ENCODE measurements at places on chromosomes 11 and 22.

- peak; percentile 74 for DNase-seq
These were observed 95.5 kb upstream of the PARVA start for GRCh38 chr11:12281571-12282478.

GRCh38 chr11:47270331-47271271 is 668 bp downstream of the MADD start:
- DNase-seq: no peak

DNA sequence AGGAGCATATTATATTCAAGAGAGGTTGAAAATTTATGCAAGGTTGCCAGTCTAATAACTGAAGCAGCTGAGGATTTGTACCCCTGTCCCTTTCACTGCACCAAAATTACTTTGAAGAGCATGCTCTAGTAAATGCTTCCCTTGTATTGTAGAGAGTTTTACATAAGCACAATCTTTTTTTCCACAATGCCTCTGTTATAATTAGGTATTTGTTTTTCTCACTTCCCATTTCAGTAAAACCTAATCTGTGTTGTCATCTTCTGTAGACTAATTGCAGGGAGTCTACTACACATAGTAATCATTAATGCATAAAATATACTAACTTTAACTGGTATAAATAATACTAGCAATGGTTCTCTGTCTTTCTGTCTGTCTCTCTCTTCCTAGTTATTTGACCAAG is 718.4 kb upstream of the ANO5 start:
- no peak for DNase-seq

DNA sequence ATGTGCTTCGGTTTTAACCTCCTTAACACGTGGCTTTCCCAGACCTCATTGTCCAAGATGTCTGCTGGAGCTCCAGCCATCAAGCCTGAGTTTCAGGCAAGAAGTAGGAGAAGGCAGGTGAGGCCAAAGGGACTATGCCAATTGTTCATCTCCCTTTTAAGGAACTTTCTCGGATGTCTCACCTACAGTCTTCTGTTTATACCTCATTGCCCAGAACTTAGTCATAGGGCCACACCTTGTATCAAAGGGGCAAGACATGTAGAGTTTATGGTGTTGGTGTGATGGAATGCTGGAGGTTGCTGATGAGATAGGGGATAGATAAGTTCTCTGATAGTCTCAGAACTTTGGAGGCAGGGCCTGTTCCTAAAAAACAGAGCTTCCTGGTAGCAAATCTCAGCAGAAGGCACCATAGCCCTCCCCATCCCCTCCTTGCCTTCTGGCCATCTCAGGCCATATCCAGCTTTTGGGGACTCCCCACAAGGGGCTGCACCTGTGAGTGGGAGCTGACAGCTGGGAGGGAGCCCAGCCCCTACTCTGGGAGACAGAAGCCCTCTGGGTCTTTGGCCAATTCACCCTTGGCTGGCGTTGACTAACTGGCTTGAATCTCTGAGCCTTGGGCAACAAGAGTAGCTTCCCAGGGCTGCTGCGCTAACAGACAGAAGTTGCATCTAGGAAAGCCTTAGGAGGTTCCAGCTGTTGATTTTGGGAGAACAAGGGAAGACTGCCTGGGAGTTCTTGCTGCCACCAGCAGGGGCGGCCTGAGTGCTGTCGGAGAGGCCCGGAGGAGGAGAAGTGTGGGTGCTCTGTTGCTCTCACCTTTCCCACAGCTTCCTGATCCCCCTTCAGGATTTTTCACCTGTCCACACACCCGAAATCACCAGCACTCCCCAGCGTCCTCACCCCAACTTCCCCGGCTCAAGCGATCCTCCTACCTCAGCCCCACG is 149.8 kb upstream of the THY1 start:
- DNase-seq: no peak

DNA sequence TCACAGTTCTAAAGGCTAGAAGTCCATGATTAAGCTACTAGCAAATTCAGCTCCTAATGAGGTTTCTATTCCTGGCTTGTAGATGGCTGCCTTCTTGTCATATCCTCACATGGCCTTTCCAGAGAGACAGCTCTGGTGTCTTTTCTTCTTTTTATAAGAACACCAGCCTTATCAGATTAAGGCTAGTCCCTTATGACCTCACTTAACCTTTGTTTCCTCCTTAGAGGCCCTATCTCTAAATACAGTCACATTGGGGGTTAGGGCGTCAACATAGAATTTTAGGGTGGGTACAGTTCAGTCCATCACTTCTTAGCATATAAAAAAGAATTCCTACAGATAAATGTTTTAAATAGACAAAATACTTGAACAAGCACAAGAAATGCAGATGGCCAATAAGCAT is 18.2 kb upstream of the CLPB start:
- DNase-seq: no peak

- DNase-seq: no peak
These were observed 47.5 kb upstream of the GRAMD1B start for GRCh38 chr11:123382555-123383074.

DNA sequence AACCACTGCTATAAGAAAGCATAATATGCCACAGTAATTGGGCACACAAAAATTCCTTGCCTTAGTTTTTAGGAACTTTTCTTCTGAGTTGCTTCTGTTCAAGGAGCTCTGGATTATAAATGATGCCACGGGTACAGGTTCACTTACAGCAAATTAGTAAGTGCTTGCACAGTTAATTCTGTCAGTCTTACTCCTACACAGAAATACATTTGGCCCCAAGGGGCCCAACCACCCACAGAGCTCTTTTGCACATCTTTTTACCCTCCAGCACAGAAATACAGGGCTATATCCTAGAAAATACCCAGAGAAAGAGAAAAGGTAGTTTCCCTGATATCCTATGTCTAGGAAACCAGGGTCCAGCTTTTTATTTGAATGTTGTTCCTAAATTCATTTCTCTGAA is 86.6 kb upstream of the CHRM4 start:
- DNase-seq: no peak

GRCh38 chr11:65288706-65289536 is 25.7 kb upstream of the CDC42EP2 start:
- DNase-seq: no peak

GRCh38 chr11:67118181-67118766 is 789 bp upstream of the KDM2A start:
- peak; percentile 36 for DNase-seq

DNA sequence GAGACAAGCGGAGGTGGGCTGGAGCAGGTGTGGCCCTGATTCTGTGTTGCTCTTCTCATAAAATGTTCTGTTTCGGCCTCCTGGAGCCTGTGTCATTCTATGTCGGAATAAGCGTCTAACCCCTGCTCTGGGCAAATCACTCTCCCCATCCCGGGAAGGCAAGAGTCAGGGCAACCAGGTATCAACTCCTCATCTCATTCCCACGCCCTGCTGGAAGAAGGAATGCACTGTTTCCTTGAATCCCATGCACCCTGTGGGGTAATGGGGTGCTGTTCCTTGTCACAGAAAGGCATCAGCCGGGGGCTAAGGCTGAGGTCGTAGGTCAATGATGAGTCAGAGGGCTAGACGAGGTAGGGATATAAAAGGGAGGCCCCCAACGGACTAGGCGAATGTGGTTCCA is 2.6 kb downstream of the FAM180B start:
- no peak for DNase-seq

DNA sequence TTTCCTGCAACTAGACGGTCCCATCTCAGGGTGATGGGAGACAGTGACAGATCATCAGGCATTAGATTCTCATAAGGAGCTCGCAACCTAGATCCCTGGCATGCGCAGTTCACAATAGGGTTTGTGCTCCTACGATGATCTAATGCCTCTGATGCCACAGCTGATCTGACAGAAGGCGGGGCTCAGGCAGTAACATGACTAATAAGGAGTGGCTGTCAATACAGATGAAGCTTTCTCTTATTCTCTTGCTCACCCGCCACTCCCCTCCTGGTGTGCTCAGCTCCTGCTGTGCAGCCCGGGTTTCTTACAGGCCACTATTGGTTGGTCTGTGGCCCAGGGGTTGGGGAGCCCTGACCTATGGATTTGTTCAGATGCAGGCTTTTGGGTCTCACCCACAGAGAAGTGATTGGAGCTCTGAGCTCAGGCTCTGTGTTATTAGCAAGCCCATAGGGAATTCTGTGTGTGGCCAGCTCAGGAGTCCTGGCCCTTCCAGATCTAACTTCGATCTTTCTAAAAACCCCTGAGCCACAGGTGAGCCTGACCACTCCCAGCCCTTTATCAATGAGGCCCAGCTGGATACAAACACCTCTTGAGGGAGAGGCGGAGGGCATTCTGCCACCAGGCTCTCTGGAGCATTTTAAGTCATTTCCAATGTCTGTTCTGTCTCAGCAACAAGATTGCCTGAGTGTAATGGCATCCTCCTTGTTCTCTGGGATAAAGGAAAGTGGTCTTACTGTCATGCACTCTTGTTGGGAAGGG is 351.8 kb downstream of the BUD13 start:
- no peak for DNase-seq

DNA sequence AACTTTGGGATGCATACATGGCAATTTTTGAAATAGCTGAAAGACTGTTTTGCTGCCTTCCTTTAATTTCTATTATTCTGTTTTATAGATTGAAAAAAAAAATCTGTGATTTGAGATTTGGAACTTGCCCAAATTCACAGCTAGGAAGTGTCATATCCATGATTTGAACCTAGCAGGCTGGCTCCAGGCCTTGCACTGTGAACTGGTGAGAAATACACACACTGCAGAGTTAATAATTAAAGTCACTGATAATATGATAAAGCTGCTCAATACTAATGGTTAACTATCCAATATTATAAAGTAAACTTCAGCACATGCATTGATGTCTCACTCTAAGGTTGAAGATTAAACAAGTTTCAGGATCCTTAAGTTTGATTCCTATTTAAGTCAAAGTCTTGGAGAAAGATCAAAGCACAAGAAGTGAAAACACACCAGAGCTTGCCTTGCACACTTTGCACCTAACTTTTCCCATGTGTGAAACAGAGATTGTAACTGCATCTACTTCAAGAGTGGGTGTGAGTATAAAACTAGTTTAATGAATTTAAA is 150.6 kb upstream of the CCDC179 start:
- DNase-seq: no peak

DNA sequence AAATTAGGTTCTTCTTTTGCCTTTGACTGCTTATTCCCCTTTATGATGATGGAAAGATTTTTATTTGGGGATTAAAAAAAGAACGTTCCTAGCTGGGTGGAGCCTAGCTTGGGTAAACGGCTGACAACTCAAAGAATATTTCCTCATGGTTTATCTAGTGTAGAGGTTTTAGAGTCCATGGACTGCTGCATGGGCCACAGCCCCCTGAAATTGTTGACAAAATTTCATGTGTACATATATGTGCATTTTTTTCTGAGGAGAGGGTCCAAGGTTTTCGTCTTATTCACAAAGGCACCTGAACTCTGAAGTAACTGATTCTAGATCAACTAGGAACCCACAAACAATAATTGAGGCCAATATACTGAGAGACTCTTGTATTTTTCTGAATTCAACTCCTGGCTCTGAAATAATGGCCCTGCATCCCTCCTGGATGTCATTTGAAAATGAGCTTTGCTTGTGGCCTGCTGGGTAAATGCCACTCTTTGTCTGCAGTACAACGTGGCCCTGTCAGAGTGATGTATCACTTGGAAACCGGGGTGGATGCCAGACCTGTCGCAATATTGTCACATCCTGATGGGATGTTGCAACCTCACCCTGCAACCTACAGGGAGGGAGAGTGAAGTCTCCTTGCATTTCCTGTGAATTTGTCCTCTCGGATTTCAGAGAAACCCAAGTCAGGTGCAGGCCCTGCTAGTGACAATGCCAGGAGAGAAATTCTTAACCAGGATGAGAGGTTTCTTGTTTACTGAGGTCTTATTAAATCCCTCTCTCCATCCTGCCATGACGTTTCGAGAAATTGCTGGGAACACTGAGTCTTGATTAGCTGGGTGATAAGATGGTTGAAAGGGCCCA is 33.8 kb downstream of the EHF start:
- DNase-seq: no peak

- no peak for DNase-seq
These were observed 1.6 kb downstream of the MCAM start for GRCh38 chr11:119315131-119316015.

- DNase-seq: no peak
These were observed 71.0 kb upstream of the TP53I11 start for GRCh38 chr11:45021692-45022141.

GRCh38 chr22:41458161-41458728 is 10.2 kb downstream of the PHF5A start:
- no peak for DNase-seq

DNA sequence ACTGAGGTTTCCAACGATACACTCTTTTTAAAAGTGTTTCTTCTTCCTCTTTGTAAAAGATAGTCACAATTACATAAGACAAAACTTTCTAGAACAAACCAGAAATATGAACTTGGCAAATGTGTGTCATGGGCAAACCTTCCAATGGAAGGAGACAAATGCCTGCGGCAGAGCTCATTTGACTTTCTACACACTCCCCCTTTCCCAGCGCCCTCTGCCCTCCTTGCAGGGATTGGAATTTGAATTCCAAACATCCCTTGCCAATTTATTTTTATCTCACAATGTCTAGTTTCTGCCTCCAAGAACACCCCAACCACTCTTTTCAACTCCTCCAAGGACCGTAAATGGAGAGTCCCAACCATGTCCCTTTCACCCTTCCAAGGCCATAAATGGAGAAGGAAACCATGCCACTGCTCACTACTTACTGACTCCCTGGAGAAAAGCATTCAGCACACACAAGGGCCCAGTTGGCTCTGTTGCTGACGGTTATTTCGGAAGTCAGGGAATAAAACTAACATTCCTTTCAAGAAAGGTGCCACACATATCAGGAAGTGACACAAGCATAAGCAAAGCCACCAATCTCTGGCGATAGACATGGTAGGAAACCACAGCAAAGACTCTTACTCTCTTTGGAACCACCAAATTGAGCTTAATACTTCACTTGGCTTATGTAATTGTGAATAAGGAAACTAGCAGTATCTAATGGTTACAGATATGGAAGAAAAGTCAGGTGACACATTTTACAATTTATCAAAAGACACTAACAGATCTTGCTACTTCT is 15.0 kb upstream of the ESAM start:
- DNase-seq: no peak

DNA sequence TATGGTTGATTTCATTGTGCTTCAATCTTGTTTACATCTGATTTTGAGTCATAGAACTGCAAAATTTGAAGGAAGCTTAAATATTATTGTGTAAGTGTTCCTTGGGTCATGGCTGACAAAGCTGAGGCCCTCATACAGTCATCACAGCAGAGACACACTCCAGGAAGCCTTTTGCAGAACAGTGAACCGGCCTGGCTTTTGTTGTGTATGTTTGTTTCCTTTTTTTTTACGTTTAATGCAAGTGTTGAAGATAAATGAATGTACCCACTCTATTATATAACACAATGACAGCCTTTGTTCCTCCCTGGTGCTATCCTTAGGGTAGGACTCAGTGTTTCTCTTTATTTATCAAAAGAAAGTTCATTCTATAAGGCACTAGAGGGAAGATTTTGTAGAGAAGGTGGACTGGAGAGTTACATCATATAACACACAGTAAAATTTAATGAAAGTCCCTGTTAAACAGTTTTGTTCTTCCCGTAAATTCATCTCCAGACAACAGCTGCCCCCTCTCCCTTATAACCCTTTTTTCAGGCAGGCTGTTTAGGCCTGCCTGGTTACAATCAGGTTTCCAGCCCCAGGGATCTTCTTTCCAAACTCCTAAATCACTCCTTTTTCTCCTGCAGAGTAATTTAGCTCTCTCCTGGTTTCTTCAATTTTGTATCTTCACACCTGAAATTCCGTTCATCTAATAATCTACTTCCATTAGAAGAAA is 34.3 kb upstream of the CSTF3 start:
- DNase-seq: no peak

- DNase-seq: no peak
These were observed 76.4 kb upstream of the MYOD1 start for GRCh38 chr11:17642980-17643379.

Measured in stimulated activated CD4-positive, alpha-beta T cell treated with anti-CD3 and anti-CD28 coated beads, TNF-alpha, amount 100 ng/mL, for 48 hours (primary cell).